Activated T-helper 17 cell treated with anti-CD3 and anti-CD28 coated beads, Interleukin-2, amount 50 U/mL, for 72 hours (primary cell): ENCODE measurements at places on chromosomes 6 and 20.

DNA sequence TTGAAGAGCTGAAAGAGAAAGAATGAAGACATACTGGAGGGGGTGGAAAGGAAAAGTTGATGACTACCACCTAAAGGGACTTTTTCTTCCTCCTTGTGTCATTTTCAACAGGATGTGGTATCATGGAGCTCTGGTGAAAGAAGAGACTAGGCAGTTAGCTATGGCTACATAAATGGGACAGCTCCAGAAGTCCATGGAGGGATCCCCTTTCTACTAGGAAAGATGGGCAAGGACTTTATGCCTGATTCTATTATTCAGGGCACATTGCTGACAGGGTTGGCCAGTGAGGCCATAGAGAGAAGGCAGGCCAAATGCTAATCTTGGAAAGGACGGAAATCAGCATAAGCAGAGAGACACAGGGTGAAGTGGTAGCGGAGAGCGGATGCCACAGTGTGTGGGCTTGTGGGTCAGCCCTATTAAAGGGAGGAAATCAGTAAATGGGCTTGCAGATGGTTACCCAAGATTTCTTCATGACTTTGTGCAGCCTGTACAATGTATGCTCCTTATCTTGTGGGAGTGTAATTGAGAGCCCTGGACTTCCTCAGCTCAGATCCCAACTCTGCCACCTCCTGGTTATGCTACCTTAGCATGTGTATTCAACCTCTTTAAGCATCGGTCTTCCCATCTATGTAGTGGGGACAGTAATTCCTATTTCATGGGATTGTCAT lies 77.4 kb upstream of the TMEM170B start:
- ATAC-seq: peak; percentile 82

DNA sequence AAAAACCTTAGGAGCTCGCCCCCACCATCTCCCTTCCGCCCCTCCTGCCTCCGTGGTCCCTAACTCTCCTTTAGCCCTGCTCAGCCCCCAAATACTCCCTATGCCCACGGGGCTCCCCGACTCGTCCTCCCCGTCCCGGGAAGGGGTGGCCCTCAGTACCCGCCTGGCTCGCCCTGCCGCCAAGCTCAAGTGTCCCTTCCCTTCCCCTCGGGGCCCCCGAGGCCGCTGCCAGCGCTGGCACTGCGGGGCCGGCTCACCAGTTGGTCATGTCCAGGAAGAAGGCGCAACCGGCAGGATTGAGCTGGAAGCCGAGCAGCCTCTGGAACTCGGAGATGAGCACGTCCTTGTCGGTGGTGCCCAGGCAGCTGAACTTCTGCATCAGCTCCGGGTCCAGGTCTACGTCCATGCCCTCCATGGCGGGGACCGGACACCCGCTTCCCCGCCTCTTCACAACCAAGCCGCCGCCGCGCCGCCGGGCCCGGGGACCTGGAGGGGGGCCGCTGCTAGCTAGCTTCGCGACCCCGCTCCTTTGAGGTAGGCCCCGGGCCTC lies 303 bp downstream of the ILRUN start:
- ATAC-seq: peak; percentile 69

DNA sequence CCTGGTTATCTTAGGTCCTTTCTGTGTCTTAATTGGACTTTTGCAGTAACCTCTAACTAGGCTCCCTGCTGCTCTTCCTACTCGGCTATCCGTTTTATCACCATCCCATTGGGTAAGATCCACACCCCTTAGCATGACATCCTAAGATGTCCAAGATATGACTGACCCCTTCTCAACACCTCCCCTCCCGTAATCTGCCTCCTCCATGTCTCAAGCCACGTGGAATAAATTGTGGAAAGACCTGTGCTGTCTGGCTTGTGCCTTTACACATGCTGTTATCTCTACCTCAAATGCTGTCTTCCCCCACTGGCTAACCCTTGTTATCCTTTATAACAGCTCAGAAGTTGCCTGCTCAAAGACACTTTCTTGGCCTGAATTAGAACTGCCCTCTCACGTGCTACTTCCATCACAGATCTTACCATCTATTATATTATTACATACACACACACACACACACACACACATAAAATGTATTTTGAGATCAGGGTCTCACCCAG lies 26.5 kb downstream of the EIF2S2 start:
- ATAC-seq: no peak

GRCh38 chr20:15072316-15072715 lies 734.9 kb upstream of the FLRT3 start:
- ATAC-seq: no peak

DNA sequence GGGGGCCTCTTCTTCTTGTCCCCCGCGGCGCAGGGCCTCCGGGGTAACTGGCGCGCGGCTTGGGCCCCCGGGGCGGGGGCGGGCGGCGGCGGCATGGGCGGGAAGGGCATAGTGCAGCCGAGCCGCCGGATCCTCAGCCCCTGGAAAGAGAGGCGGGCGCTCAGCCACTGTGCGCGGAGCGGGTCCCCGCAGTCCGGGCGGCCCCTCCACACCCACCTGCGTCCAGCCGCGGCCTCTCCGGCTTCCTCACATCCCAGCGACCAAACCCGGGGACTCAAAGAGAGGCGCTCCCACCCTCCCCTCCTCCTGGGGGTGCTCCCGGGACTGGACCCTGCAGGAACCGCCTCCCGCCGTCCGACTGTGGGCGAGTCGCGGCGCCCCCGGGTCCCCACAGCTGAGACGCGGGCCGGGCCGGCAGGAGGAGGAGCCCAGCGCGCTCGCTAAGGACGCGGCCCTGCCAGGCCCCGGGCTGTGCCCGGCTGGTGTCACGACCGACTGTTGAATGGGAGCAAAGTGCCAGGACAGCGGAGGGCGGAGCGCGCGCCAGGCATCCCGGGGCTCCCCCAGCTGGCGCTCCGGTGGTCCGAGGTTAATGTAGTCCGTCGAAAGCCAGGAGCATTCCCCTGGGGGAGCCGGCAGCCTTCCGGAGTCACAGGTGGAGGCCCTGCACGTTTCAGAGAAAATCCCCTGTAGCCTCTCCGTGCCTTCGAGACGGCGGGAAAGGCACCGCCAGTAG lies at the start of gene PRR18:
PRR18 (minus strand) TSS at position 360 of the 736 bp plus-strand sequence; CDS start at position 110, 250 bp downstream.
- ATAC-seq: peak; percentile 29

DNA sequence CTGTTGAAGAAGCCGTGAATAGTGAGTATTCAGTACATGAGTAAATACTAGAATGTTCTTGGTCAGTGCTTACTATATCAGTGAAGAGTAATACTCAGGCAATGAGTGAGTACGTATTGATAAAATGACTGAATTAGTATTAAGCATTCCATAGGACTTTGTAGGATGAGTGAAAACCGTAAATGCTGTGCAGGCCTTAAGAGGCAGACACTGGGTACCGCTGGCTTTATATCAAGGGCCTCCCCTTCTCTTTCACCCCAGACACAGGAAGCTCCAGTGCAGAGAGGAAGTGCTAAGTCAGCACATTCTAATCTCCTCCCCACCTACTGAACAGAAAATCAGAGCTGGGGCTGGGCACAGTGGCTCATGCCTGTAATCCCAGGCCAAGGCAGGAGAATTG lies 24.2 kb downstream of the POFUT1 start:
- peak; percentile 87 for ATAC-seq

DNA sequence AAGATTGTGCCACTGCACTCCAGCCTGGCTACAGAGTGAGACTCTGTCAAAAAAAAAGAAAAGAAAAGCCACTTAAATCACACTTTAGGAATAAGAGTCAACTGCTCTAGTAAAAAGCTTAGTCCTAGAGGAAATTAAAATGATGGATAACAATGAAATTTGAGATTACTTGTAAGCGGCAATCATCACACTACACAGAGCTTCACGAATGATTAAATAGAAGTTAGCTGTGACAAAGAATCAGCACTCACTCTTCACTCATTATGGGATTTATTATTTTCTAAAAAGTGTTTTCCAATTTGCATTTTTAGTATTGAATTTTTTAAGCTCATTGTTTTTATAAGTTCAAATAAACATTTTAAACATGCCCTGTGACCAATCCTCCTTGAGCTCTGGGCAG lies 718.0 kb downstream of the UTRN start:
- no peak for ATAC-seq

- no peak for ATAC-seq
Measured at GRCh38 chr6:13907001-13907350, 17.8 kb upstream of the RNF182 start.

DNA sequence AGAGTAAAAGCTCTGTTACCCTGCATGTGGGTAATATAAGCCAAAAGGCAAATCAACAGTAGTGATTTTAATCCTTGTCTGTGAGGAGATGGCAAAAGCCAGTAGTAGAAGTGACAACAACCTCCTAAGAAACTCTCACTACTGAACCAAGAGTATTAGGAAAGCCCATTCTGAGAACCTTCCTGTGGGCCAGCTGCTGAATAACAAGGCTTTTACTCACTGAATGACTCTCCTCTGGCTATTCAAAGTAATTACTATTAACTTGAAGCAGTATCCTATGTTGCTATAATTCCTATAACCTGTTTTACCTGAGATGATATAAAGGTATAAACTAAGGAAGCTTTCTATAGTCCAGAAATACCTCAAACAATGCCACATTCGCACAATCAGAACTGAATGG lies 55.1 kb downstream of the CHD6 start:
- peak; percentile 35 for ATAC-seq

GRCh38 chr20:10619427-10619826 lies 54.4 kb downstream of the JAG1 start:
- no peak for ATAC-seq

GRCh38 chr20:46621492-46621891 lies 29.8 kb downstream of the SLC13A3 start:
- ATAC-seq: no peak

- no peak for ATAC-seq
Measured at GRCh38 chr6:130647246-130647645, 180.0 kb upstream of the SMLR1 start.

- no peak for ATAC-seq
Measured at GRCh38 chr6:28659250-28659566, 133.5 kb downstream of the GPX5 start.

GRCh38 chr6:118187568-118188164 lies 280.6 kb downstream of the SLC35F1 start:
- ATAC-seq: peak; percentile 65

GRCh38 chr6:168163096-168163731 lies 84.2 kb upstream of the FRMD1 start:
- no peak for ATAC-seq

DNA sequence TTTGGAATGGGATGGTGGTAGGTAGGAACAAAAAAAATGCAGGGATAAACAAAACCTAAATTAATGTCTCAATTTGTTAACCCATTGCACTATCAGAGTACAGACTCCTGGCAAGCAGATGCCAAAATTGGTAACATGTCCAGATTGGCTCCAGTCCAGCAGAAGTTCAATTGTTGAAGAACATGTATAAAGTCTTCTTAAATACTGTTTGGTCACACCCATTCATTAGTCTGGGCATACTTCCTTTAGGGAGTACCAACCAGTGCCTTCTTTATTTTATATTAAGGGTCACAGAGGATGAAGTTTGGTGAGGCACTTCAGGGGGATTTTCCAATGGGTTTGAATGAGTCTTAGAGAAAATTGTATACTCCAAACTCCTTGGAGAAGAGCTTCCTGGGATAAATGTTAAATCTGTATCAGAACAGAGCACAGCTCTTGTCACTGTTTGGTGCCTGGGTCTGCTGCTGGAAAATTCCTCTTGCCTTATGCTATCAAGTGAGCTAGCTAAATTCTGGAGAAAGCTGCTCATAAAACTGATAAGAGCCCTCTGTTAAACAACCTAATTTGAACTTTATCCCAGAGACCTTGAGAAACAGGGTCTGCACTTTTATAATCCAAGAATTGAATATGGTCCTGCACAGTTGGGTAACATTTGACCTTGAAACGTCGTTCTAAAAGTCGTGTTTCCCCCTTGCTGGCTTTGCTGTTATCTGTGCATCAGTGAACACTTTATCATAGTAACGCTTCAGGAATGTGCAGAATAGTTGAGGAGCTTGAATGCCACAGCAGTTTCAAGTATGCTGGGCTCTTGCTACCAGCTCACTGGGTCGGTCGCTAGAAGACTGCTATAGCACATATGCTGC lies 334.1 kb upstream of the CITED2 start:
- no peak for ATAC-seq

DNA sequence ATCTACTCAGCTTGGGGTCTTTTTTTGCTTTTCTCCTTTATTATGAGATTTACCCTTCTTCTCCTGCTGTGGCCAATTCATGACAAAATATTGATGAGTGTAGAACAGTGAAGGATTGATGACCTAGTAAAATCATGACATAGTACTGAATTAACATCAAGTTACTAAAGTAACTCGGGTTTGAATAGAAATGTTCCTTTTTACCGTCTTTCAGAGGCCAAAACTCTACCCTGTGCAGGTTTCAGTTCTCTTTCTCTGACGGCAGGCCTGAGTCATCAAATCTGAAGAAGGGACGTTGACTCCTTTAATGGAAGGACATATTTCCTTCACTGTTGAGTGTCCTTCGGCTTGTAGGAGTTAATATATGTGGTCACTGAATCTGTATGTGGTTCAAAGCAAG lies 80.7 kb downstream of the RREB1 start:
- ATAC-seq: peak; percentile 72

DNA sequence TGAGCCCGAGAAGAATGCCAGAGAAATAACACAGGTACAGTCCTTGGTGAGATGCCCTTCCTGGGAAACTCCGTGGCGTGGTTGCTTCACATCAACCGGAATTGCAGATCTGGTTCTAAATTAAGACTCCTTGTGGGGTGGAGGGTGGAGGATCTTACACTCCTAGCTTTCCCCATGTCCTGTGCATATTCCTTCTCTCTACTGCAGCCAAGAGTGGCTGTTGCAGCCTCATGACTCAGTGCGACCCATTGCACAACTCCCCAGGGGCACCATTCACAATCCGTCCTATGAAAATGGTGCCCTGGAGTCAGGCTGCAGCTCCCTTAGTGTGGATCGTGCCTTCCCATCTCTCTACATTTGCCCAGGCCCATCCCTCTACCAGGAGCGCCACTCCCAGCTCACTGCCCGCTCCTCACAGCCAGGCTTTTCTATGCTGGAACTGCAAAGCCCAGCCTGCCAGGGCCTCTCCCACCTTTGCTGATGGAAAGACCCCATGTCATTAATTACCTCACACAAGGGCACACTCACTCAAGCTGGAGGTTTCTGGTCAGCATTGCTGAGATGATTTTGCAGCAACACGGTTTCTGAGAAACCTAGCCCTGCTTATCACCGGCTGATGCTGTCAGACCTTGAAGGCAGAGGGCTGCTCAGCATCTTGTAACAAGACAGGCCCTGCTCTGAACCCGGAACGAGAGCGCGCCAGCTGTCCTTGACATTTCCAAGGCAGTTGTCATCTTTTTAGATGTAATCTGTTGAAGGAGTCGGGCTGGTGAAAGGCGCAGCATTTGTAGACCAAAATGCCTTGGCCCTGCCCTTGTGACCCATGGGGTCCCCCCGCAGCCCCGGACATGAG lies 39.7 kb downstream of the SIRPA start:
- ATAC-seq: no peak

- no peak for ATAC-seq
Measured at GRCh38 chr20:9626357-9626756, 112.0 kb downstream of the LAMP5 start.

DNA sequence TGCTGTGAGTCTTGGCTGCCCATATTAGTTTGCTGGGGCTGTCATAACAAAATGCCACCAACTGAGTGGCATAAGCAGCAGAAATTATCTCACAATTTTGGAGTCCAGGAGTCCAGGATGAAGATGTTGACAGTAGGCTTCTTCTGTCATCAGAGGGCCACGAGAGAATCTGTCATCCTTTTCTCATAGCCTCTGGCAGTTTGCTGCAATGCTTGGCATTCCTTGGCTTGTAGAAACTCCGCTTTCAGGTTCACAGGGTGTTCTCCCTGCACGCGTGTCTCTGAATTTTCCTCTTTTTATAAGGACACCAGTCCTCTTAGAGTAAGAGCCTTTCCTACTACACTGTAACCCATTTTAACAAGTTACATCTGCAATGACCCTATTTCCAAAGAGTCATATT lies 838.4 kb downstream of the TFAP2A start:
- ATAC-seq: no peak

- ATAC-seq: peak; percentile 71
Measured at GRCh38 chr6:130183271-130184222, 39.2 kb downstream of the SAMD3 start.
